Mesothelial cell of epicardium (in vitro differentiated cells): ENCODE measurements at places on chromosomes 3 and 15.

DNA sequence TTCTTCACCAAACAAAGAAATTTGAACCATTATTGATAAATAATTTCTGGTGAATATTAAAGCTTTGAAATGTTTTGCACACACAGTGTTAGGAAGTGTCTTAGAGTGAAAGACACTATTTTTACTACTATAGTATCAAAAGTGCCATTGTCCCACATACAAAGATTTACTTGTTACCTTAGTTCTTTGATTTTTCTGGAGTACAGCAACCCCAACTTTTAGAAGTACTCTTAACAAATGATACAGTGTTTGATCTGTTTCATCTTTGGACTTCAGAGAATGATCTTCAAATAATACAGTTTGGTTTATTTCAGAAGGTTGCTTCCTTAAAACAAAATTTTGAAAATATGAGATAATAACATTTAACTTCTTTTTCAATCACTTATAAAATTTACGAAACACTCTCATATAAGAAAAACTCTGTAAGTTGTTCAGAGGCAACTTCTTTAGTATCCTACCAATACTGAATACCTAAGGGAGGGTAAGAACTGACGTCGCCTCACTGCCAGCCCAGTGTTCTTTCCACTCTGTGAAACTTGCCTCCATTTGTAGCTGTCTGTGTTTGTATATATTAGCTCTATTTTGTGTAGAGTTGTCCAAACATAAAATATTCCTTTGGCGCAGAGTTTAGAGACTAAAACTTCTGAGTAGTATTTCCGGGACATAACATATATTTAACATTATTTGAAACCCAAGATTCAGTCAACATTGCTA is 464.2 kb downstream of the LPP start:
- H3K27me3 ChIP-seq: no peaks in the 10 kb centered on the region
- H3K36me3 ChIP-seq: peaks cover 9% of the 10 kb centered on the region
- H3K27ac ChIP-seq: no peak overlapping the region
- H3K4me3 ChIP-seq: no peak overlapping the region

DNA sequence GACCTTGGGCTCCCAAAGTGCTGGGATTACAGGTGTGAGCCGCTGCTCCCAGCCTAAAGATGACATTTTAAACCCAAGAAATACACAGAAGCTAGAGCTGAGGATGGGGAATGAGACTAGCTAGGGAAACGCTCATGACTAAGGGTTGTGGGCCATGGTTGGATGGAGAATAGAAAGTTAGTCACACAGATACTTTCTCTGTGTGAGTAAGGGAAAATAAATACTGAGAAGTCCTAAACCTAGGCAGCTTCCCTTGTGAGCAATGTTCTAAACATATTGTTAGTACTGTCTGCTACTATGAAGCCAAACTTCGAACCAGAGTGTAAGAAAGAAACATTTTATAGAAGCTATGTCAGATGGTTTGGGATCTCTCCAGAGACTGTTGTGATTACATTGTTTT is 304.8 kb upstream of the STAC start:
- H3K36me3 ChIP-seq: no peaks in the 10 kb centered on the region
- H3K4me1 ChIP-seq: no peaks in the 10 kb centered on the region
- no peak overlapping the region for H3K4me3 ChIP-seq
- peaks cover 25% of the 10 kb centered on the region for H3K27me3 ChIP-seq
- no peak for DNase-seq
- H3K27ac ChIP-seq: no peak overlapping the region

- no peak overlapping the region for H3K4me3 ChIP-seq
- H3K27ac ChIP-seq: no peak overlapping the region
- H3K27me3 ChIP-seq: no peaks in the 10 kb centered on the region
- H3K4me1 ChIP-seq: peaks cover 7% of the 10 kb centered on the region
These were observed 15.7 kb downstream of the LIPC start for GRCh38 chr15:58447271-58448010.

GRCh38 chr15:94240480-94240879 is 9.1 kb downstream of the MCTP2 start:
- H3K27me3 ChIP-seq: no peaks in the 10 kb centered on the region
- no peak overlapping the region for H3K27ac ChIP-seq
- peaks cover 32% of the 10 kb centered on the region for H3K4me1 ChIP-seq
- H3K4me3 ChIP-seq: no peak overlapping the region
- no peak for DNase-seq

DNA sequence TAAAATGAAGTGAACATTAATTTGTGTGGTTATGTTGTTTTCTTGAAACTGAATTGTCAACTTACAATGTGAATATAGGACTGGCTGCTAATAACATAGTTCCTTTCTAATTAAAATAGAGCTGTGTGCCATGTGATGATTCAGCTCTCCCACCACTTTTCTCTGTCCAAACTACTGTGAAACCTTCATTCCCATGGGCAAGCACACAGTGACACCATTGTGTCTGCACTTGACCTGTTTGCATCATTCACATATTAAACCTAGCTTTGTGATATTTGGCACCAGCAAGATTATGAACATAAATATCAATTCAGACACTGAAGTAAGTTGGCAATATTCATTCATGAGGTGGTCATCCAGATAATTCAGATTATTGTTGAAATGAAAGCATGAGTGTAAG is 78.8 kb upstream of the TCF12 start:
- no peak overlapping the region for H3K27ac ChIP-seq
- H3K4me3 ChIP-seq: no peak overlapping the region
- peaks cover 28% of the 10 kb centered on the region for H3K4me1 ChIP-seq
- no peaks in the 10 kb centered on the region for H3K27me3 ChIP-seq

GRCh38 chr15:25694823-25695312 is 168.3 kb downstream of the ATP10A start:
- DNase-seq: no peak
- no peak overlapping the region for H3K27ac ChIP-seq
- no peaks in the 10 kb centered on the region for H3K36me3 ChIP-seq
- H3K4me1 ChIP-seq: no peaks in the 10 kb centered on the region
- H3K27me3 ChIP-seq: peaks cover 14% of the 10 kb centered on the region

GRCh38 chr15:58283302-58283701 is 145.1 kb downstream of the AQP9 start:
- H3K36me3 ChIP-seq: no peaks in the 10 kb centered on the region
- no peak for DNase-seq
- H3K27me3 ChIP-seq: no peaks in the 10 kb centered on the region

- peaks cover 33% of the 10 kb centered on the region for H3K4me1 ChIP-seq
- no peak for DNase-seq
- H3K4me3 ChIP-seq: no peak overlapping the region
- H3K36me3 ChIP-seq: no peaks in the 10 kb centered on the region
- H3K27me3 ChIP-seq: peaks cover 42% of the 10 kb centered on the region
These were observed 56.1 kb upstream of the WNT5A start for GRCh38 chr3:55543181-55543614.

DNA sequence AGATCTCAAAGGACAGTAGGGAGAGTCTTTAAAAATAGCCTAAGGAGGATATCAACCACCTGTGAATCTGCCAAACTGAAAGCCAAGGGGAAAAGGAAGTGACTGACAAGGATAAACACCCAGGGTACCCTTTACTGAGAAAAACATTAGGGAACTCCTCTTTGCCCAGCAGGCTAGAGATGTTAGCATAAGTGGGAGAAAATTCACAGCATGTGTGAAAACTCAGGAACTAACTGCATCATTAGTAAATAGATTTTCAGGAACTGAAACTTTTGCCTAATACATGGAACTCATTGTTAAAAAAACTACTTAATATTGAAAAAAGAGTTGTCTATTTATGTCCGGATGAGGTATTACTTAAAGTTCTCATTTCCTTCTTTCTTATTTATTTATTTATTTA is 375.5 kb downstream of the NTRK3 start:
- no peaks in the 10 kb centered on the region for H3K36me3 ChIP-seq
- H3K27me3 ChIP-seq: peaks cover 4% of the 10 kb centered on the region
- no peak for DNase-seq
- H3K27ac ChIP-seq: no peak overlapping the region
- peaks cover 17% of the 10 kb centered on the region for H3K4me1 ChIP-seq

DNA sequence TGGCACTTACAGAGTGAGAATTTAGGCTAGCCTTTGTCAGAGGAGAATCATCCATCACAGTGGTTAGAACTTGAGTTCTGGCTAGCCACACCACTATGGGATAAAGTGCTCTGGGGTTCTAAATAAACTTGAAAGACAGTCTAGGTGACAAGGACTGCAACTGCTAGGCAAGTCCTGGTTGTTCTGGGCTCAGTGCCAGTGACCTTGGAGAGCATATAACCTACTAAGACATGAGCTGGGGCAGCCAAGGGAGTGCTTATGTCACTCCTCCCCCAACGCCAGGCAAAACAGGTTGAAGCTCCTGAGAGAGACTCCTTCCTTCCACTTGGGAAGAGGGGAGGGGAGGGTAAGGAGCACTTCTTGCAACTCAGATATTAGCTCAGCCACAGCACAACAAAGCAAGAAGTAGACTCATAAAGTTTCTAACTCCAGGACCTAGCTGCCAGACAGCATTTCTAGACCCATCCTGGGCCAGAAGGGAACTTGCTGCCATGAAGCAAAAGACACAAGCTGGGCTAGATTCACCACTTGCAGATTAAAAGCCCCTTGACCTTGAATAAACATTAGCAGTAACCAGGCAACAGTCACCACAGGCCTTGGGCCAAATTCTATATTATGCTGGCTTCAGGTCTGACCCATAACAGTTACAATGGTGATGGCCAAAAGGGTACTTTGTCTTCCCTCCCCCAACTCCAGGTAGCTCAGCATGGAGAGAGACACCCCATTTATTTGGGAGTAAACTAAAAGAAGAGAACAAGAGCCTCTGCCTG is 963.7 kb downstream of the PLOD2 start:
- peaks cover 2% of the 10 kb centered on the region for H3K4me1 ChIP-seq
- no peaks in the 10 kb centered on the region for H3K27me3 ChIP-seq
- no peak overlapping the region for H3K27ac ChIP-seq
- no peak overlapping the region for H3K4me3 ChIP-seq
- no peak for DNase-seq
- H3K36me3 ChIP-seq: peaks cover 8% of the 10 kb centered on the region

GRCh38 chr3:121430664-121431215 is 115.0 kb downstream of the POLQ start:
- H3K36me3 ChIP-seq: peaks cover 9% of the 10 kb centered on the region
- no peak for DNase-seq
- H3K4me3 ChIP-seq: no peak overlapping the region
- H3K27ac ChIP-seq: no peak overlapping the region
- no peaks in the 10 kb centered on the region for H3K27me3 ChIP-seq

DNA sequence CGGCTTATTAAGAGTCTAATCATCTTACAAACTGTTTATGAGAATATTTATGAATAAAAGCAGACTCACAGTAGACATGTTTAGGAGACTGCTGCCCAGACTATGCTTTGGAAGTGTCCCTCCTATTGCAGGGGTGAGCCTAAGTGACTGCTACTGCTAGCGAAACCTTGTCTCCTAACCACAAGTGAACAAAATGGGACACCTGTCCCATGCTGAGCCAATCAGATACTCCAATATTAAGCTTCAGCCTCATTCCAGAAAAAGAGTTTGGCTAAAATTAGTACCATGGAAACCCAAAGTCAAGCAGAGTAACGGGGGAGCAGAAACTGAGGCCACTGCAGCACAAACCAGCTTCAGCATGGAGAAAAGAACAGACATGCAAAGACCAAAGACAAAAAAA is 4.6 kb downstream of the DENND6A start:
- peaks cover 29% of the 10 kb centered on the region for H3K4me1 ChIP-seq
- DNase-seq: no peak
- peak overlapping the region; percentile 23 for H3K27ac ChIP-seq
- no peaks in the 10 kb centered on the region for H3K36me3 ChIP-seq
- H3K27me3 ChIP-seq: no peaks in the 10 kb centered on the region
- no peak overlapping the region for H3K4me3 ChIP-seq

DNA sequence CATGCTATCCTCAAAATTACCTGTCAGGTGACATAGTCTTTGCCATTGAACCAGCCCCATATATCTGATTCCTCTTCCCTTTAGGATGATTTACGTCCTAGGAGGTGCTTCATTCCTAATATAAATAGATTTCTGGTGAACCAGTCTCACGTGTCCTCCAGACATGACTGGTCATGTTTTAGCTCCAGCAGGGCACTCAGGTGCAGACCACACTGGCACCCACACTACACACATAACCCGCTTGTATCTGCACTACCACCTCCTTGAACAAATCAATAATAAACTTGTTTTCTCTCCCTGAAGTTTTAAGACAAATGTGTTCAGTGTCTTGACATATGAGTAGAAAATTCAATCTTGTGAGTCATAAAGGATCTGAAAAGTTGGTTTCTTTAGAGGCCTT is 155.5 kb downstream of the GOLIM4 start:
- H3K4me1 ChIP-seq: peaks cover 38% of the 10 kb centered on the region
- H3K4me3 ChIP-seq: no peak overlapping the region
- H3K36me3 ChIP-seq: no peaks in the 10 kb centered on the region
- DNase-seq: no peak
